Naive thymus-derived CD8-positive, alpha-beta T cell (primary cell): ENCODE measurements at places on chromosomes 2 and 18. TPM values are rescaled to one million over a fixed set of nuclear protein-coding genes. Genes with fewer than 3 reads are reported as not detected.

DNA sequence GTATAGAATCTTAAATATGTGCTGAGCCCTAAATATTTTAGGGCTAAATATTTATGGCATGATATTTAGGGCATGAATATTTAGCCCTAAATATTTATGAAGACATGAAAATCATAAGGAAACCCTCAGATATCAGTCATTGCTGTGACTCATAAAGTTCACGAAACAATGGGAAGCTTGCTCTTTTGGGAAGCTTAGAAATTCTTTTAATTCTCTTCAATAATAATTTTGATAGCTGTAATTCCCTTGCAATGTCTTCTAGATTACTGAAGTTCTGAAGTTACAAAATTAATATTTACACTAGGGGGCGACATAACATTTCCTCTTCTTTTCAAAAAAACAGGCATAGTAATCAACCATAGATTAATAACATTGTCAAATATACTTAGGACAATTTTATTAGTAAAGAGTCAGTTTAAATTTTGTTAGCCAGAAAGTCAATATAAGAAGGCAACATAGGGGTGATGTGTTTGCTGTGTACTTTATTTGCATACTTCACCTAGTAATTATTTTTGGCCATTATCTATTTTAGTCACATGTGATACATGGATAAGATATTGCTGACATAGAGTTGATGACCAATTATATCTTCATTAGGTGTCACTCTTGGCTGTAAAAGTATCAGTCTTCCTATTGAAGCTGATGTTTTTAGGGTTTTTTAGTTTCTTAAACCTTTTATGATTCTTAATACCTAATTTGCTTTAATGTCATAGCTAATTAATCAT lies 13.2 kb downstream of the ZNF804A start:
- DNase-seq = no peak

- no peak for DNase-seq
These were observed 79.5 kb downstream of the ARMC9 start for GRCh38 chr2:231277962-231278361.

CXCR4 gene
- 366 TPM for total RNA-seq

GRCh38 chr18:4035521-4035920 lies 419.6 kb downstream of the DLGAP1 start:
- DNase-seq = no peak

- no peak for DNase-seq
These were observed 46.7 kb downstream of the ARHGAP28 start for GRCh38 chr18:6776188-6776587.

DNA sequence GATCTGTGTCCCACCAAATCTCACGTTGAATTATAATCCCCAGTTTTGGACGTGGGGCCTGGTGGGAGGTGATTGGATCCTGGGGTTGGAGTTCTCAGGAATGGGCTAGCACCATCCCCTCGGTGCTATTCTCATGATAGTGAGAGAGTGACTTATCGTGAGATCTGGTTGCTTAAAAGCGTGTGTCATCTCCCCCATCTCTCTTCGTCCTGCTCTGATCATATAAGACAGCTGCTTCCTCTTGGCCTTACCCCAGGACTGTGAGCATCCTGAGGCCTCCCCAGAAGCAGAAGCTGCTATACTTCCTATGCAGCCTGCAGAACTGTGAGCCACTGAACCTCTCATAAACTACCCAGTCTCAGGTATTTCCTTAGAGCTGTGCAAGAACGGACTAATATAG lies 163.7 kb upstream of the NDUFV2 start:
- no peak for DNase-seq

DNA sequence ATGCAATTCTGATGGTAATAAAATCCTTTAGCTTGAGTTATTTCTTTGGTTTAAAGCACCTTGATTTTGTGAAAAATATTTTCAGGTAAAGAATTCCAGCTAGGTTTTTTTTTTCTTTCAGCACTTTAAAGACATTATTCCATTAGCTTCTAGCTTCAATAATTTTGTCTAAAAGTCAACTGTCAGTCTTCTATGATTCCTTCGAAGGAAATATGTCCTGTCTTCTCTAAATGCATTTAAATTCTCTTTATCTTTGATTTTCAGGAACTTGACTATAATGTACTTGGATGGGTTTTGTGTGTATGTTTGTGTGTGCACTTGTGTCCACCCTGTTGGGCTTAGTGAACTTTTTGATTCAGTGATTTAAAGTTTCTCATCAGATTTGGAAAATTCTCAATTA lies 4.7 kb downstream of the LONRF2 start:
- no peak for DNase-seq

DNA sequence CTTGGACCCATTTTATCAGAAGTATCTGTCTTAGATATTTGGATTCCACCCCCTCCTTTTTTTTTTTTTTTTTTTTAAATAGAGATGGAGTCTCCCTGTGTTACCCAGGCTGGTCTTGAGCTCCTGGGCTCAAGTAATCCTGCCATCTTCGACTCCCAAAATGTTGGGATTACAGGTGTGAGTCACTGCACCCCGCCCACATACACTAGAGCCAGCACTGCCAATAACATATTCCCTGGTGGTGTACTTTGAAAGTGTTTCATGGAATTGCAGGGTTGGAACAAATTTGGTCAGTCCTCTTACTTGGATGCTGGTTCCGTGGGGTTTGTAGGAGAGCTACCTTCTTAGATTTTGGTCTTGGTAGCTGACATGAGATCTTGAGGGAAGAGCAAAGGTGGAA lies 15.0 kb downstream of the PDCL3 start:
- no peak for DNase-seq

SMIM21 gene
- not detected for total RNA-seq

GRCh38 chr2:23692851-23693605 lies 233.9 kb downstream of the ATAD2B start:
- no peak for DNase-seq

DNA sequence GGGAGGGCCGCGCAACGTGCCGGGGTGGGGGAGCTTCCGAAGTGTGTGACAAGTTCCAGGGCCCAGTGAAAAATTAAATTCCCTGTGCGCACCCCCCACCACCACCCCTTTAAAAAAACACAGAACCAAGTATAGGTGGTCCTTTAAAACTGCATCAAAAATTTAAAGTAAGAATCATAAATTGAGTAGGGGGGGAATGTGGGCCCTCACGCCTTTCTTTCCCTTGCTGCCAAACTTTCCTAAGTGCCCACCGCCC lies 2.5 kb downstream of the BCL11A start:
- no peak for DNase-seq
